ENCODE measurements at places on chromosomes 6 and 20.

DNA sequence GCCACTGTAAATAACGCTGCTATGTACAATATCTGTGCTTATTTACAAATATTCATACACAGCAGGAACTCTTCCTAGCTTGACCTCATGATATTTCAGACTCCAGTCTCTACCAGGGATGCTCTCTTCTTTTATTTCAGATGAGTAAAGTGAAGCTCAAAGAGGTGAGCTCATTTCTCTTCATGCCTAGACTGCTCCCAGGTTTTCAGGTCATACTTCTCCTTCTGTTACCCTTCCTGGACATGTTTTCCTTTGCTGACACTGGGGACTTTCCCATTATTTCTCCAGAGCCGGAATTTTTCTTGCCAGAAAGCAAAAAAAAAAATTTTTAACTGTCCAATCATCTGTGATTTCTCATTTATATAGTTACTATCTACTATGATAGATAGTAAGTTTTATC, 147.2 kb upstream of the DST start:
- no peak for DNase-seq

- no peak for DNase-seq
Measured at GRCh38 chr6:19024737-19025136, 637.6 kb downstream of the RNF144B start.

DNA sequence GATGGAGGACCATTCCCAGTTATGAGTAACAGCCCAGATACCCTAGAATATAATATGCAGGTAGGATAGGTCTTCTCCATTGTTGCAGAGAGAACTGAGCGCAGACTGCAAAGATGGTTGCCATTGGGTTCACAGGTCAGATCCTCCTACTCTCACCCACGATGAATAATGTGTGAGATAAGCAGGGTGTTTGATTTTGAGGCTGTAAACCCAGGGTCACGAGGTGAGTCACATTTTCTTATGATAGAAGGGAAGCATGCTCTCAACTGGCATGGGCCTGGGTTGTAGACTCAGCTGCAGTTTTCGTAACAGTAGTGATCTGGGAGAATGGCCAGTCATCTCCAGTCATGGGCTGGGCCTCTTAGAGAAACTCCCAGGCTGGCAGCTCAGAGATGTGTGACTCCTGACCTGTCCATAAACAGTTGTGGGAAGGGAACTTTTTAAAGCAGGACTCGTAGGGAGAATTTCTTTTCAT, 74.2 kb downstream of the CD164 start:
- DNase-seq, result peak; percentile 68

GRCh38 chr6:42389736-42390135, 62.0 kb downstream of the TRERF1 start:
- DNase-seq, result no peak

- DNase-seq, result no peak
Measured at GRCh38 chr6:37840143-37840939, 20.8 kb downstream of the ZFAND3 start.

- peak; percentile 56 for DNase-seq
Measured at GRCh38 chr6:167750956-167751358, 75.8 kb upstream of the AFDN start.

DNA sequence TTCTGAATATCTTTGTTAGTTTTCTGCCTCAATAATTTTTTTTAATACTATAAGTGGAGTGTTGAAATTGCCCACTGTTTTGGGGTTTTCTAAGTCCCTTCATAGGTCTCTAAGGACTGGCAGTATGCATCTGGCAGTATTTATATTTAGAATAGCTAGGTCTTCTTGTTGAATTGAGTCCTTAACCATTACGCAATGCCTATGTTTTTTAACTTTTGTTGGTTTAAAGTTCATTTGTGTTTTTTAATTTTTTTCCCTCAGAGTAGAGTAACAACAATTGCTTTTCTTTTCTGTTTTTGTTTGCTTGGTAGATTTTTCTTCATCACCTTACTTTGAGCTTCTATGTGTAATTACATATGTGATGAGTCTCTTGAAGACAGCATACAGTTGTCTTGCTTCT, 375.9 kb upstream of the EYS start:
- DNase-seq, result no peak

DNA sequence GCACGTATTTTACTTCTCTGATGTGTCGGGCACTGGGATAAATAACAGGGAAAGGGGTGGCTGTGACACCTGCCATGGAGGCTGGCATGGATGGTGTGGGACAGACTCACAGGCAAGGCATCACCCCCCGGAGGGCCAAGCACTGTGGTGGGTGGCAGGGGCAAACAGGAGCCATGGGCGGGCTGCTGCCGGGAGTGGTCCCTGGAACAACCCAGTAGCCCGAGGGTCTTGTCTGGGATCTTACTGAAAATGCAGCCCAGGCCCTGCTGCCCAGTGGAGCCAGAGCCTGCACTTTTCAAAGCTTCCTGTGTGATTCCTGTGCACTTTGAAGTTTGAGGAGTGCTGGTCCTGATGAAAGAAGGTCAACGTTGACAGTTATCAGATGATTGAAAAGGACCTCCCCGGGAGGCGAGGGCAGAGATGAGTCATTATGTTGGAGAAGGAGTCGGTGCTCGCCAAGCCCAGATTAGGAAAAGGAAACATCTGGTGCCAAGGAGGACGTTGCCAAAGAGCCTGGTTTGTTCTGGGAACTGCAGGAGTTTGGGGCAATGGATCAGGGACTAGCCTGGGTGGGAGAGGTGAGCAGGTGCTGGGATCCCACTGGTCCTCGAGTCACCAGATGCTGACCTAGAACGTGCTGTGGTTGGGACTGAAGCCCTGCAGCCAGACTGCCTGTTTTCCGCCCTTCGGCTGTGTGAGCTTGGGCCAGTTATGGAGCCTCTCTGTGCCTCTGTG, 130.0 kb upstream of the GGTLC1 start:
- DNase-seq, result no peak

GRCh38 chr20:51525241-51526105, 17.0 kb downstream of the NFATC2 start:
- peak; percentile 73 for DNase-seq

DNA sequence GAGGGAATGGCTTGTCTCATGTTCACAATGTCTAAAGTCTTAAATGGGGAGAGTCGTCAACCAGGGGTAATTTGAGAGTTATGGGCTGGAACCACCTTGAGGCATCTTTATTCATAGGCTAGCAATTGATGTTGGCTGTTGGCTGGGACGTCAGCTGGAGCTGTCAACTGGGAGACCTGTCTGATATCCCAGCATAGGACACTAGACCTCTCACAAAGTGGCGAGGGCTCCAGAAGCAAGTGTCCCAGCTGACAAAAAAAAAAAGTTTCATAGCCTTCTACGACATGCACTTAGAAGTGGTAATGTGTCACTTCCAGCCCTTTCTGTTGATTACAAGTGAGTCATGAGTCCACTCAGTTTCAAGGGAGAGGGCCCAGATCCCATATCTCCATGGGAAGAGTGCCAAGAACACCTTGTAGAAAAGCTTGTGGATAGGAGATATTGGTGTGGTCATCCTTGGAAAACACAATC, 278.0 kb downstream of the ESR1 start:
- no peak for DNase-seq

DNA sequence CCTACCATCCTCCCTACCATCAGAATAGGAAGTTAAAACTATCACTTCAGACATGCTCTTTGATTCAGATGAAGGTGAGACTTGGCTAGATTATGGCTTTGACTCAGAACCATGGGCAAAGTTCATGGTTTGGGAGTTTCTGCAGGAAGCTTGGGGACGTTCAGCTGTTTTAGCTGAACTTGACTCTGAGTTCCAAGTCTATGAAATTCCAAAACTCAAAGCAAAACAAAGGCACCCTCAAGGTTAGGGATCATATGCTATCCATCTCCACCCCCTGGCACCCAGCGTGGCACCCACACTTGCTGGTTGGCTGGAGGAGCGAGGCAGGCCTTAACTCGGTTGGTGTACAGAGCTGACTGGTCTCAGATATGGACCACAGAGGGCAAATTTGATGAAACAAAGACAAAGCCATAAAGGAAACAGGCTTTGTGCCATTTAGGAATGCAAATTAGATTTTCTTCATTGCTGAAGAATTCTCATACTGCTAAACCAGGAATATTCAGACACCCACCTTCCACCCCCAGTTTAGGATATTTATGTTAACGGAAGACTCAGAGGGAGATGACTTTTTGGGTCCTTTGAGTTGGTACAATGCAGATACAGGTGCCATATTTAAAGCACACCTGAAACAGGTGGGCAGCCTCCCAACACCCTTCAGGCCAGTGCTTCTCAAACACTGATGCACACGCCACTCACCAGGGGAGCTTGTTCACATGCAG, 88.4 kb upstream of the SLC22A16 start:
- no peak for DNase-seq

GRCh38 chr6:47690214-47690613, 8.2 kb upstream of the ADGRF4 start:
- DNase-seq, result no peak

- DNase-seq, result no peak
Measured at GRCh38 chr20:62627901-62628612, 14.2 kb upstream of the SLCO4A1 start.

DNA sequence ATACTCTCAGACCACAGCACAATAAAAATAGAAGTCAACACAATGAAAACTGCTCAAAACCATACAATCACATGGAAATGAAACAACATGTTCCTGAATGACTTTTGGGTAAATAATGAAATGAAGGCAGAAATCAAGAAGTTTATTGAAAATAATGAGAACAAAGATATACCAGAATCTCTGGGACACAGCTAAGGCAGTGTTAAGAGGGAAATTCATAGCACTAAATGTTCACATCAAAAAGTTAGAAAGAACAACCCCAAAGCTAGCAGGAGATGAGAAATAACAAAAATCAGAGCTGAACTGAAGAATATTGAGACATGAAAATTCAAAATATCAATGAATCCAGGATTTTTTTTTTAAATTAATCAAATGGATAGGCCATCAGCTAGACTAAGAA, 183.3 kb downstream of the BACH2 start:
- no peak for DNase-seq

DNA sequence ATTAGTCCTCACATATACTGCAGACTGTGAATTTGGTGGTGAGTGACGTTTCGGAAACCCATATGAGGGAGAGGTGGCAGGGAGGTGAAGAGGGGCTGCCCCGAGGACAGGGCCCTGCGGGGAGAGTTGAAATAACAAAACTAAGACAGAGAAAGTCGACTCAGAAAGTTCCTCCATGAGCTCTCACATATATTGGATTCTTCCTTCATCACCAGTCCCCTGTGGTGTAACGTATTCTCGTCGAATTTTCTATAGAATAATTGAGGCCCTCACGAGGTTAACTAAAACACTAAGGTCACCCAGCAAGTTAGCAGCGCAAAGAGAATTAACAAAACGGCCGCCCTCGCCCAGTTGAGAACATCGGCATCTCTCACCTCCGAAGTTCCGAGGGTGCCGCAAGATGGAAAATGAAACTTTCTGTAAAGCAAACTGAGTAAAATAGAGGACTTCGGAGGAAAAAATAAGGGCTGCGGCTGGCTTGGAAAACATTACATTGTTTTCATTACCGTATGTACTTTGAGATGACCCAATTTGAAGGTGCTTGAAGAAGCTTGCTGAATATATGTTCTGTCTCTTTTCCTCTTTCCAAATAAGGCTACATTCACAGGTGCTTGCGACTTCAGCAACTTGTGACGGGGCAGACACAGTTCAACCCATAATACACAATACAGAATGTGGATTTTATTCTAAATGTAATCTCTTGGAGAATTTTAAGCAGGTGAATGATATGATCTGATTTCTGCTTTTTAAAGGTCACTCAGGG, 490.9 kb upstream of the JARID2 start:
- DNase-seq, result no peak

Data from natural killer cell treated with Interleukin-12 subunit alpha and Interleukin-12 subunit beta and Interleukin-15 and Interleukin-18, amount 100 ng/mL, for 72 hours (primary cell).